ENCODE measurements at places on chromosomes 2 and 18.

DNA sequence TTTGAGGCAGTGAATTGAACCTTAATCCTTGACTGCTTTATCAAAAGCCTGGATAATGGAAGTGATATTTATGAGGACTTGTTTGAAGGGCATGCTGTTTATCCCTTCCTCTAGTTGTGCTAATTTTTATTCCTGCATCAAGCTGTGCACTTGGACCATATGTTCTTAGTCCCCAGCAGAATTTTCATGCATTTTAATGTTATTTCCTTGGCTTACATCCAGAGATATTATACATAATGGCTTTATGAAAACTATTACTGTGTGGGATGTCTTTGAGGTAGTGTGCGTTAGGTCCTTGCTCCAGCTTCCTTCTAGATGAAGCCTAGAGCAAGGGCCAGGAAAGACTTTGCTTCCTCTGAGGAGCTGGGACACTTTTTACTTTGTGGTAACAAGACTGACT is 378.4 kb downstream of the LPIN1 start:
- DNase-seq = no peak

DNA sequence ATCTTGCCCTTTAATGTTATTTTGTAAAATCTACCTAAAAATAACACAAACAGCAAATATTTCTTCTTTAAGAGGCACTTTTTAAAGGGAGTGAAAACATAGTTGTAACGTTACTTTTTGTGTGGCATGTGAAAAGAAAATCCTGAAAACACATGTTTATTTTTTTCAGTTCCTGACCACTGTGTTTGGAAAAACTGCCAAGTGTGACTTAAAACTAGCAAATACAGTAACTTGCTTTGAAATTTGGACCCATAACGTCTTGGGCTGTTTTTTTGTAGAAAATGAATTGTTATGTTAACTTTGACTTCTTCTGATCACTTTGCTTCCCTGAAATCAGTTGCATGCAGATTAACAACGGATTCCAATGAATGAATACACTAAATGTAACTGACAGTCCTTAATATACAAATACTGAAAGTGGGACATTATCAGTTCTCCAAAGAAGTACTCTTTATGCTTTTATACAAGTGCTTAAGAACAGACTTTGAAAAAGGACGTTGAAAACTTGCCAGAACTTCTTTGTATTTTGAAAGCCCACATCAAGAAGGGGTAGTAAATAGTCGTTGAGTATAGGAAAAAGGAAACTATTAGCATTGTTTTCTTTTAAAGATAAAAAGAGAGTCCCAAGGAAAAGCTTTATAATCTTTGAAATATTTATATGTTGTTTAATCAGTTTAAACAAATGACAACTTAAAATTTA is 96.1 kb upstream of the ZEB2 start:
- no peak for DNase-seq

DNA sequence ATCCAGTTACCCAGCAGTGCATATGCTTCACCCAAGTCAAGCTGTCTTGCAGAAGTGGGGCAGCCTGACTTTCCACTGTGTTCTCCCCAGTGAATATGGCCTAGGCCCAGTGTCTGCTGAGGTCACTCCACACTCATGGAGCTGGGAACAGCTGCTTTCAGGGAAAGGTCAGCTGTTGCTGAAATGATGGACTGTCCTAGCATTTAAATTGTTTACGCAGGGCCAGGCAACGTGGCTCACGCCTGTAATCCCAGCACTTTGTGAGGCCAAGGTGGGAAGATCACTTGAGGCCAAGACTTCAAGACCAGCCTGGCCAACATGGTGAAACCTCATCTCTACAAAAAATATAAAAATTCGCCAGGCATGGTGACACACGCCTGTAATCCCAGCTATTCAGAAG is 86.5 kb downstream of the LIPG start:
- DNase-seq = no peak

DNA sequence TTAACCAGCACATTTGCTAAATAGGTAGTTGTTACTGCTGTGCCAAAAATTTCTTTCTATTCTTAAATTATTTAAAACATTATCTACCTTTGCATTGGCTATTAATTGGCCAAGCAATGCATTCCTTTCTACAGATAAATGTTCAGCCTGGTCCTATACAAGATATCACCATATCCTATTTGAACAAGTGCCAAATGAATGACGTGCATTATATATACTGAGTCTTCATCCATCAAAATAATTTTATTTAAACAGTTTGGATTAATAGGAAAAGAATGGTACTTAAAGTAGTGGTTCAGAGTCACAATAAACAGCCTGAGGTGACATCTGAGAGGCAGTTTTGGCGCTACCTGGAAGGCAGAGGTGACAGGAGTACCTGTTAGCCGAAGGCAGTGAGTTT is 230.1 kb upstream of the EPAS1 start:
- DNase-seq = no peak

DNA sequence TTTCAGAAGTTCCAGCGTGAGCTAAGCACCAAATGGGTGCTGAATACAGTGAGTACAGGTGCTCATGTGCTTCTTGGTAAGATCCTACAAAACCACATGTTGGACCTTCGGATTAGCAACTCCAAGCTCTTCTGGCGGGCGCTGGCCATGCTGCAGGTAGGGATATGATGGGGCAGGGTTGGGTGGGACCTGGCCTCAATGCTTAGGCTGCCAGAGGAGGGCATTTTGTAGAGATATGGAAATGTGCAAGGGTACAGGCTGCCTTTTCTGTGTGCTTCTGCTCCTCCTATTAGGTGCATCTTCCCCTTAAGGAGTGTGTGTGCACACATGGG is 22.1 kb downstream of the GCKR start:
- DNase-seq = no peak

DNA sequence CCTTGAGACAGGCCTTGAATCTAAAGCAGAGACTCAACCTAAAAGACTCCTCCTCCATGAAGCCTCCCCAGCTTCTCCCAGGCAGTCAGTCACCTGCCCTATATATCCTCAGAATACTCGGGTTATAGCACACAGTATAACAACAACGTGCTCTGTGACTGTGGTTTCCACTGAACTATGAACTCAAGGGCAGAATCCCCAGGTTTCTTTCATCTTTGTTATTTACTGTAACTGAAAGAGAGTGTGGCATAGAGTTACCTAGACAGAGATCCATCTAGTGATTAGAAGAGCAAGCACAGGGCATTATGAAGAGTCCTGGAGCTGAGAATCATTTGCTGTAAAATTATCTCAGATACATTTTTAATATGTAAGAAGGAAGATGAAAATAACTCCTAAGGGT is 281.6 kb upstream of the ZNF521 start:
- DNase-seq = no peak

- DNase-seq = no peak
Observed at GRCh38 chr2:68556381-68556780, 87.0 kb upstream of the PROKR1 start.

- no peak for DNase-seq
Observed at GRCh38 chr2:9707008-9707407, 76.2 kb upstream of the YWHAQ start.

DNA sequence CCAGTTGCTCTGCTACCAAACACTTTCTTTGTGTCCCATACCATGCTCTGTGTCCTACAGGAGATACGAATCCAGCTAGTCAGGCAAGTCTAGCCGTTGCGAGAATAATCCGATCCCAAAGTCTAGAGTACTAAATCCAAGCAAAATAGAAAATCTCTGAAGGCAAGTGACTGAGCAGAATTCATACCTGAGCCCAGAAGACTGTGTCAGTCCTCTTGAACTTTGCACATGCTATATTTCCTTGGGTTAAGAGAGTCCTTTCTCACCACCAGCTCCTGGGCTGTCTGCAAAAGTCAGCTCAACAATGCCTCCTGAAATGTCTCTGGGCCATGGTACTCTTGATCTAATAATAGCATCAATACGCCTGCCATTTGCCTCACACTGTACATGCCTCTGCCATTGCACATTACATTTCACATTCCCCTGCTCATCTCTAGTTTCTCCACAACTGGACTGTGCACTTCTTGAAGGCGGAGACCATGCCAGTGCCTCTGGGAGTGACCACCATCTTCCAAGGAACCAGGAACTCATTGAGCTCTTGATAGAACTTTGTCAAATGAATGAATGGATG is 265.8 kb upstream of the ID2 start:
- DNase-seq = no peak

DNA sequence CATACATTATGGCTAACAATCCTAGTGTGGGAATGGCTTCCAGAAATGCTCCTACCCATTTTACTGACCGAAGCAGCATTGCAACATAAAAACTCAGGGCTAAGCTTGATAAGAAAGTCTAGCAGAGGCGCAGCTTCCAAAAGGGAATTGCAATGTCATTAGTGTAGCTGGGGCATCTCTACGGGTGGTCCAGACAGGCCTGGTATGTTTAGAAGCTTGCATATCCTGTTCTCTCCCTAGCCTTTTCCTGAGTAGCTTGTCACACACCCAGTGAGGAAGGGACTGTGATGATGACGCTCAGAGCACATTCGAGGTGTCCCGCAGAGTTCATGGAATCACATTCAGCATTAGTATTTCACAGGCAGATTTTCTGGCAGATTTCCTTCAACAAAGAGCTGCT is 38.0 kb upstream of the COL5A2 start:
- DNase-seq = no peak

DNA sequence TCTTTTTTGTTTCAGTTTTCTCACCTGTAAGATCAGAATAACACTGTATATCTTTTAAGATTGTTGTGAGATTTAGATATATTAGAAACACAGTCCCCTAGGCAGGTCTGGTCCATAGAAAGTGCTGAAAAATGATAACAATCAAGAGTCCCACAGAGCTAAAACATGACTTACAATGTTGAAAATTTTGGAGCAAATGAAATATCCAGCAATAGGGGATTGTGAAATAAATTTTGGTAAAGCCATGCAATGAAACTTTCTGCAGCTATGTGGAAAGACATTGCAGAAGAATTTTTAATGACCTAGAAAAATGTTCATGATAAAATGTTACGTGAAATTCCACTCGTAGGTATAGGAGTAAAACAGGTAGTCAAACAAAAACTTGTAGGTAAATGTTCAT is 127.6 kb upstream of the SERPINE2 start:
- no peak for DNase-seq

DNA sequence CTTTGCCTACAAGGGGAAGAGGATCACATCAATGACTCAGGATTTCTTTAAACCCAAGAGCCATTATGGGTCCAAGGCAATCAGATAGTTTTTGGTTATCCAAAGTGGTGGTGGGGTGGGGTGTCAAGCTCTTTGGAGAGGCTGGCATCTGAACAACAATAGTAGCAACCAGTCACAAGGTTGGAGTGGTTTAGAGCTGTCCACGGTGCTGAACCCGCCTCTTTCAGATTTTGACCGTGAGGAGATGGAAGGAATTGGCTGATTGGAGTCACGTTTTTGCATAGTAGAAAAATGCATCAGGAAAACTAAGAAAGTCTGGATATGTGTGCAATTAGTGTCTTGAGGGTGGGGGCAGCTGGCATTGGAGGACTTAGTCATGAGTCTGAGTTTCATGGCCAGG is 159.9 kb downstream of the LOXHD1 start:
- DNase-seq = no peak

DNA sequence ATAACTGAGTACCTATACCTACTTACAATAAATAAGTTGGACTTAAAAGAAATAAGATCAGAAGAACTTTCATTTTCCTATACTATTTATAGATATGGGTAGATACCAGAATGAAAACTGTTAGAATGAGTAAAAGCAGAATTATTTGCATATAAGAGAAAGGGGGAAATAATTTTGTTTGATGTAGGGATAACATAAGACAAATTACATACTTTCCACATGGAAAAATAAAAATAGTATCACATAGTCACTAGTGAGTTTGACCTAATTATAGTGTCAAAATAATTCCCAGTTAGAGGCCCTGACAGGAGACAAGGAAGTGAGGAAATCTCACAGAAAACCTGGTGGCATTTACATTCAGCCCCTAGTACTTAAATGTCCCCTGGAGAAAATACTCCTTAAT is 28.6 kb downstream of the KCMF1 start:
- DNase-seq = no peak

GRCh38 chr2:133262893-133263292 is 305.4 kb downstream of the NCKAP5 start:
- no peak for DNase-seq

DNA sequence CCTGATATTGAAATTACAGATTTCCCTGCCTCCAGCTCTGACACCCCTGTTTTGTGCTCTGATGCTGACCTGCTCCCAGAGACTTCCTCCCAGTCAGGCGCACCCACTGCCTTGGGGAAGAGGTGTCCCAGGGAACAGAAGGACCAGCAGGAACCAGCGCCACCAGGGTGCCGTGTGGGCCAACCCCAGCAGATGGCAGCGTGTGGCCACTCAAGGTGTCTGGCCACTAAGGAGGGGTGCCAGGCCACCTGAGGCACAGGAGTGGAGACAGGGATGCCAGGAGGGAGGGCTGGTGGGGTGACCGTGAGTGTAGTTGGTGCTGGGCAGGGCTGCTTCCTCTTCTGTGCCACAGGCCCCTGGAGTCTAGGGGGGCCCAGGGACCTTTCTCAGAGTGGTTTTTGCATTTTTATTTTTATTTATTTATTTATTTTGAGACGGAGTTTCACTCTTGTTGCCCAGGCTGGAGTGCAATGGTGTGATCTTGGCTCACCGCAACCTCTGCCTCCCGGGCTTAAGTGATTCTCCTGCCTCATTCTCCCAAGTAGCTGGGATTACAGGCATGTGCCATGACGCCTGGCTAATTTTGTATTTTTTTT is 56.0 kb downstream of the TEX44 start:
- DNase-seq = no peak

DNA sequence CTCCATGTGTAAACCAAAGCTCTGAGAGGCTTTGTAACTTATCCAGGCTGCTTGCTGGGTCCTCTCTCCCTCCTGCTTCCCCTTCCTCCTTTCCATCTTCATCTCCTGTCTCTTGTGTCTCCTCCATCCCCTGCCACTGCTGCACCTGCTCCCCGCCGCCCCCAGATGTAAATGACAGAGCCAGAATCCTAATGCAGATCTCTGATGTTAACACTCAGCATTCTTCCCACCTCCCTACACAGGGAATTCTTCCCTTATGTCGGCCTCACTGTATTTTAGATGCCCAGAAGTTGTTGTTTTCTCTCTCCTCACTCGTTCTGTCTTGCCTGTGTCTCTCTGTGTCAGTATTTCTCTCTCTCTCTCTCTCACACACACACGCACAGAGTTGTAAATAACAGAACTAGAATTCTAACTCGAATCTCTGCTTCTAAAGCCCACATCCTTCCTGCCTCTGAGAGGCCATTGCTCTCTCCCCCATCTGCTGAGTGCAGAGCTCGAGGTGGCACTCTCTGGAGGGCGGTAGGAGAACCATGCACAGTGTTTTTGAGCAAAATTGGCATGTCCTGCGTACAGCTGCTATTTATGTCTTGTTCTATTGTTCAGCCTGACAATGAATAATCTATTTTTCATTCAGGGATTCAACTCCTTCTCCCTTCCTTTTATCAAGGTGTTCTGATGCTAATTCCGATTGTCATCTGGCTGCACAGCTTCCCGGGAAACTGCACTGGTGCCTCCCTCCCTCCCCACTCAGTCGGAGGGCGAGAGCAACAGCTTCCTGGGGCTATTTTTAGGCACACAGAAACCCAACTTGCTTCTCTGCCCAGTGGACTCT is 219.9 kb downstream of the SH3RF3 start:
- DNase-seq = no peak

- no peak for DNase-seq
Observed at GRCh38 chr2:138306626-138307025, 194.9 kb upstream of the SPOPL start.

GRCh38 chr2:71291398-71291797 is 40.2 kb upstream of the ZNF638 start:
- no peak for DNase-seq
